CD4-positive, alpha-beta T cell treated with Interleukin-4 for 4 hours (primary cell): ENCODE measurements at places on chromosomes 16 and 17.

DNA sequence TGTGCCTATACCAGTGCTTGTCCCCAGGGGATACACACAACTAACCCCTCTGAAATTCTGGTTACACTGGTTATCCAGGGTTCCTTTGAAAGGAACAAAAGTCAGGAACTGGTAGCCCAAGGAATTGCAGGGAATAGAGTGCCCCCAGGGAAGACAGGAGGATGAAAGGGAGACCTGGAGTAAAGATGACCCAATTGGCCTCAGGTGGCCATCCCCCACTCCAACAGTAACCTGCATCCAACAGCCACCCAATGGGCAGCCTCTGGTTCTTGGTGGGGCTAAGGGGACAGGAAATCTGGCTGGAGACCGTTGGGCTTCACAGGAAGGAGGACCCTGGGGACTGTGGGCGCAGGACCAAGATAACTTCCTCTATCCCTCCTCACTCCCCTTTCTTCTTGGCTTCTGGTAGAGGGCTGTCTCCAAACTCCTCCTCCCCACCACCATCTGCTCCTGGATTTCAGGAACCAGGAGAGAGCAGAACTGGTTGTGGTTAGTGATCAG is 826 bp upstream of the MPO start:
- DNase-seq: no peak

DNA sequence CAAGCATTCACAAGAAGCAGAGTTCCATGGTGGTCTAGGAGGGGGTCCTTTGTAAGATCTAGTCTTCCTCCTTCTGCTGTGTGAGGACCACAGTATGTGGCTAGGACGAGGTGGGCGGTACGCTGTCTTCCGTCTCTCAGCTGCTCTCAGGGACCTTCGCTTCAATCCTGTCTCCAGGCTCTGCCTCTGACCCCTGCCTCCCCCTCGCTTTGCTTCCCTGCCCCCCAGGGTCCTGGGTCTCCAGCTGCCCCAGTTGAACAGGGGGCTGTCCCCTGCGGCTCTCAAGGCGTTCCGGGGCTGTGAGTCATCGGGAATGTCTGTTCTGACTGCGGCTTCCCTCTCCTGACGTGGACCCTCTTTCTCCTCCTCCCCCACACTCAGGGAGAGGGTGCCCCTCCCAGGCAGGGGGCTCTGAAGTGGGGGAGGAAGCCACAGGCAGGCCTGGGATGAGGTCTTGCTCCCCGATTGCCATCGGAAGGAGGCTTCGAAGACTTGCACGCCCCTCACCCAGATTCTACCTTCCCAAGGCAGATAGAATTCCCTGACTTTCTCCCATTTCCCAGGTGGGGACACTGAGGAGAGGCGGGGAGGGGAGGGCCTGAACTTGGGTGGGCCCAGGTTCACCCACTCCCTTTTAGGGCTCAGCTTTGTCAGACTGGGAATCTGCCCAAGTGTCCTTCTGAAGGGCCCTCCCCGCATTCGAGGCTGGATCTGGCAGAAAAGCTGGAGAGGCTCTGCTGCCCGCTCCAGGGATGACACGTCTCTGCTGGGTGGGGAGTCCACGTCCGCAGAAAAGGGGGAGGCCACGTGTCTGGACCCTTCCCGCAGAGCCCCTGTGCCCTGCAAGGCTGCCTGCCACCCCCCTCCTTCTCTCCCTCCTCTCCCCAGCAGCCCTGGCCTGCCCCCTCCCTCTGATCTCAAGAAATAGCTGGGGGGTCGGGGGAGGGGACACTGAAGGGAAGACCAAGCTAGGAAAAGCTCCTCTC is 9.1 kb upstream of the COL1A1 start:
- DNase-seq: no peak

DNA sequence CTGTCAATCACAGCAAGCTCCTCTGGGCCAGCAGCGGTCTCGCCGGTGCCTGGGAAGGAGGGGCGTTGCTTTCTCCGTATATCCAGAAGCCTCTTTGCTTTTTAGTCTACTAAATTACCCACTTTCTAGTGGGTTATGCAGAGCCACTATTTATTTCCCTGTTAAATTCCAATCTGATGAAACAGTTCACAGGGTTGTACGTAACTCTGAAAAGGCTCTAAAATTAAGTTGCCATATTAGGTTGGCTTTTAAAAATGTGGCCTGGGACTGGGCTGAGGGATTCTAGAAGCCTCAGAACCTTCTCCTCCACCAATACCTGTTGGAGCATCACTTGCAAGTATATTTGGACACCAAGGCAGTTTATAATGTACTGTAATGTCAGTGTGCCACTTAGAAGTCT is 27.2 kb downstream of the MARCHF10 start:
- no peak for DNase-seq

GRCh38 chr17:81607431-81607830 is 29.5 kb downstream of the NPLOC4 start:
- no peak for DNase-seq

- DNase-seq: no peak
These were observed 29.2 kb downstream of the DCAKD start for GRCh38 chr17:45022288-45022648.

DNA sequence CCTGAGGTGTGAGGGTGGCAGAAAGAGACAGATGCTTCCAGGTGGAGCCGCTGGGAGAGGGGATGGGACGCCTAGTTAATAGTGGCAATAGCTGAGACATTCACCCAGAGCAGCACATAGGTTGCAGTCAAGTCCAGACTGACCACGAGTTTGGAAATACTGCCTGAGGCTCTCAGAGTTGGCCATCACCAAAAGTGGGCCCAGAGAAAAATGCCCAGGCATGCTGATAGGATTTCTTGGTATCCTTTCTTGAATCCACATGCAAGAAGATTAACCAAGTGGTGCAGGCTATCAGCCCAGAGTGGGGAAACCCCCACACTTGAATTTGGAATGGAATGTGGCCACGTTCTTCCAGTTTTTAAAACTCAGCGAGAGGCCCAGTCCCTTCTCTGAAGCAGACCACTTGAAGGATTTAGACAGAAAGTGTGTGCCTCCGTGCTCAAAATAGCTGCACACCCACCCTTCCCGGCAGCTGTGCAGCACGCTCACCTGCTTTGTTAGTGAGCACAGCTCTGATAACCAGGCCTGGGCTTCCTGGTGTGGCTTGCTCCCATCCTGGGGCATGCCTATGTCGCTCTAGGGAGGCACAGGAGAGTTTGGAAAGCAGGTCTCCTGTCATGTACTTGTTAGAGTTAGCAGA is 35.7 kb downstream of the PLD6 start:
- DNase-seq: no peak

- DNase-seq: no peak
These were observed 14.2 kb downstream of the USP10 start for GRCh38 chr16:84714028-84714427.

- no peak for DNase-seq
These were observed 57.9 kb upstream of the CLEC19A start for GRCh38 chr16:19227643-19228042.

DNA sequence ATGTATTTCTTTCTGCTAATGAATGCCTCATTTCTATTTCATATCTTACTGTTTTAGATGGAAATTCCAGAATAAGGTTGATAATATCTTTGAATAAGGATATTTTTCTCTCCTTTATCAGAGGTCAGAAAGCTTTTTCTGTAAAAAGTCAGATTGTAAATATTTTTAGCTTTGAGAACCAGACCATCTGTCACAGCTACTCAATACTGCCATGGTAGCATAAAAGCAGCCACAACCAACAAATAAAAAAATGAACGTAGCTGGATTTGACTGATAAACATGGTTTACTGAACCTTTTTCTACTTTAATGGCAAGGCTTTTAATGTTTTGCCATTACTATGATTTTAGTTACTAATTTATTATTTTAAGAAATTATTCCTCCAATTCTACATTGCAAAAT is 217.4 kb upstream of the COX10 start:
- DNase-seq: no peak

DNA sequence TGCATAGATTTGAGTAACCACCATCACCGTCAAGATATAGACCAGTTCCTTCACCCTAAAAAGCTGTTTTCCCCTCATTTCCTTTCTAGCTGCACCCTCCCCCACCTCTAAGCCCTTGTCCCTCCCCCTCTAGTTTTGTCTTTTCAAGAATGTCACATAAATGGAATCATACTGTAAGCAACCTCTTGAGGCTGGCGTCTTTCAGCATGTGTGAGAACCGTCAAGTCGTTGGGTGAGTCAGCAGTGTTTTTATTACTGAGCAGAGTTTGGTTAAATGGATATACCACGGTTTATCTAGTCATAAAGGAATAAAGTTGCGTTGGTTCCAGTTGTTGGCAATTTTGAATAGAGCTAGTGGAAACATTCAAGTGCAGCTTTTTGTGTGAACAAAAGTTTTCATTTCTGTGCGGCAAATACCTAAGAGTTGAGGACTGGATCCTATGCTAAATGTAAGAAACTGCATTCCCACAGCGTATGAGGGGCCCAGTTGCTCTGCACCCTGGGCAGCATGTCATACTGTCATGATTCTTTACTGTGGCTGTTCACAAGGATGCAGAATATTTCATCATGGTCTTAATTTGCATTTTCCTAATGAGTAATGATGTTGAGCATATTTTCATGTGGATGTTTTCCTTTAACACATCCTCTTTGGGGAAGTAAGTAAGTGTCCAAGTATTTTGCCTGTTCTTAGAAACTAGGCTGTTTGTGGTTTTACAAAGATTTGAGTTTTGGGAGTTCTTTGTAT is 264.3 kb downstream of the CPPED1 start:
- no peak for DNase-seq

- DNase-seq: peak; percentile 59
These were observed 29.1 kb downstream of the AKAP1 start for GRCh38 chr17:57114085-57114673.

DNA sequence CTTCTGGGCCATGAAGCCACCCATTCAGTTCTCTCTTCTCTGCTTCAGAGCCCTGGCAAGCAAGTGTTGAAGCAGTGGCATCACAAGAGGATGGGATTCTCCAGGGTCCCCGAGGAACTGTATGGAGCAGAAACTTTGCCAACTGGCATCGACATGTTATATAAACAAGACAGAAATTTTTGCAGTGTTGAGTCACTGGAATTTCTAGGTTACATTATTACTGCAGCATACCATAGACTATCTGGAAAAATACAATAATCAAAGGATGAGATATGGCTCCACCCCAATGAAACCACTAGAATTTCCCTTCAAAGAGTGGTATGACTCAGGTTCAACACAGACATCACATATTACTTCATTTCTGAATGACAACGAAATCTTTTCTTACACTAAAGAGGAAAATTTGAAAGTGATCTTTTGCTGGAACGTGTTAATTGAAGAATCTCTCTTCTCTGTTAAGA is 343.0 kb upstream of the DYNLRB2 start:
- DNase-seq: no peak

DNA sequence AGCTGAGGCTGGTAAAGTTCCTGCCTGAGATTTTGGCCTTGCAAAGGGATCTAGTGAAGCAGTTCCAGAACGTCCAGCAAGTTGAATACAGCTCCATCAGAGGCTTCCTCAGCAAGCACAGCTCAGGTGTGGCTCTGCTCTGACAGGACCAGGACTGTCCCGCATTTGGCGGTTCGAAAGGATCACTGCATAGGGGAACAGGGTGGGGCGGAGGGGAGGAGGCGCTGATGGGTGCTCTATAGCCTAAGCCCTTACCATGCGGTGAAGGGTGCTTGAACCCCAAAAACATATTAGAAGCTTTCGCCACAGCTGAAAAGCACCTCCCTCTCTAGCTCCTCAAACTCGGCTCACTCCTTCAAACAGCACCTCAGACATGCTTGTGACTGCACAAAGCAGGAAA is 29.9 kb upstream of the ENDOV start:
- DNase-seq: no peak

GRCh38 chr16:57807968-57808528 is 5.8 kb upstream of the KIFC3 start:
- peak; percentile 38 for DNase-seq

DNA sequence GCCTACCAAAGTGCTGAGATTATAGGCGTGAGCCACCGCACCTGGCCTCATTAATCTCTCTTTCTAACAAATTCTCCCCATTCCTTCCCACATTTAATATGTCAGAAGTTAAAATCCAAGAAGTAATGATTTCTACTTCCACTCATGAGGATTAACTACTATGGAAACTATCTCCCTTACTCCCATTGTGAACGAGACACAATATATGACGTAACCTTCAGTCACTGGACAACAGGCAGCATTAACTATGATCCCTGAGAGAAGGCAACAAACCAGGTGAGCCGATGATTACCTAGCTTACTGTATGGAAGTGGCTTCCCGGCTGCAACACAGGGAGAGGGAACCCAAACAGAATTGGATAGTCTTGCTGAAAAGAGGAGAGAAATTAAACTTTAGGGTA is 20.0 kb downstream of the GLG1 start:
- no peak for DNase-seq

DNA sequence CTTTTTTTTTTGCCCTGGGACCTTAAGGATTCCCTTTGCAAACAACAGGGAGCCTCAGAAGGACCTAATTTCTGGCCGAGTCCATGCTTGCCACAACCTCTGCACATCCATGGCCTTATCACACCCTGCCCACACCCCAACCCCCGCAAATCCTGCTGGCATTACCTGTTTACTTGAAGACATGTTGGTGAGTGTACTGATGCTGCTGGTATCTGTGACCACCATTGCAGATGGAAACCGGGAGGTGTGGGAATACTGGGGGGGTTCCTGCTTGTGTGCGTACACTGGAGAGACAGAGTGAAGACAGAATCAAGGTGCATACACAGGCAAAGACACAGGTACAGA is 46.0 kb downstream of the HNF1B start:
- no peak for DNase-seq

- DNase-seq: no peak
These were observed 110.6 kb upstream of the RBBP6 start for GRCh38 chr16:24428756-24429155.

DNA sequence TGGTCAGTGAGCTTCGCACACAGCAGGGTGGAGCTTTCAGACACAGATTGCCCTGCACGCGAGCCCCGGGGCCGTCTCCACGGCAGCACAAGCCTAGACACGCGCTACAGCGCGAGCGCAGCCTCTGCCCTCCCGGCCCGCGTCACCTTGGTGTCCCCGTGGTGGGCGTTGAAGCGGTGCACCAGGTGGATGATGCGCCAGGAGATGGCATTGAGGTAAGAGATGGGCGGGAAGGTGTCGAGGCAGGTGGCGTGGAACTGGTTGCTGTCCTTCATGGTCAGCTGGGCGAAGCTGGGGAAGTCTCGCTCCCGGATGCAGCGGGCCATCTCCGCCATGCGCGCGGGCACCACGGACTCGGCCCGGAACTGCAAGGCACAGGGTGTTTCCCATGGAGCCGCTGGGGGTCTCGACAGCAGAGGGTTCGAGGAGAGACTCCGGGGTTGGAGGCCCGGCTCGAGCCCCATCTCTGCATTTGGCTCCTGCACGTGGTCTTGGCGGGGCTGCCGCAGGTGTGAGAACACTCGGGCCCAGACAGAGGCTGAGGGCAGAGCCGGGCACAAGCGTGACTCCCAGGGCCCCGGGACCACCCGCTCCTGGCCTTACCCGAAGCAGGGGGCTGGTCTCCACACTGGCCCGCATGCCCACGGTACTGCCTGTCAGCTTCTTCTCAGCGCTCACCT is 4.3 kb upstream of the CYBA start:
- no peak for DNase-seq
